Activated CD8-positive, alpha-beta T cell treated with anti-CD3 and anti-CD28 coated beads for 36 hours (primary cell): ENCODE measurements at places on chromosomes 11 and 22. TPM values are rescaled to one million over a fixed set of nuclear protein-coding genes. Genes with fewer than 3 reads are reported as not detected.

DNA sequence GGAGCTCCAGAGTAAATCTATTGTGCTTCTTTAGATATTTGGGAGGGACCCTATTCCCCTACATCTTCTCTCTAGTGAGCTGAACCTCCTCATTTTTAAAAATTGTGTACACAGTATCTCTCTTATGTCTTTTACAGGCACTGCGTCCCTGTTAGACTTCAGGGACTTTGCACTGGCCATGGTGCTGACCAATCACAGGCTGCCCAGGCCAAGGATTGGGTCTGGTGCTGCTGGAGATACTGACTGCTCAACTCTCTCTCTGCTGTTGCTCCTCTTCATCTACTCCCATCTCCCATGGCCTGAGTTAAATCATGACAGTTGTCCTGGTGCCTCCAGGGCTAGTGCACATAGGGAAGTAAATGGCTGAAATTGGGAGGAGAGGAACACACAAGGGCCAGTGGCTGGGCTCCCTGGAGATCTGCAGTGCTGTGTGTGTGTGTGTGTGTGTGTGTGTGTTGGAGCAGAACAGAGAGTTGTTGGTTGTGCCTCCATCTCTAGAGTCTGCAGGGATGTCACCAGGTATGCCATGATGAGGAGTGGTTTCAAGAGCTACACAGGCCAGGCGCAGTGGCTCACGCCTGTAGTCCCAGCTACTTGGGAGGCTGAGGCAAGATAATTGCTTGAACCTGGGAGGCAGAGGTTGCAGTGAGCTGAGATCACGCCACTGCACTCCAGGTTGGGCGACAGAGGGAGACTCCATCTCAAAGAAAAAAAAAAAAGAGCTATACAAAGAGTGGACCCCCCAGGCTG, 155.3 kb downstream of the ST3GAL4 start:
- H3K4me3 ChIP-seq, result no peak overlapping the region
- no peaks in the 10 kb centered on the region for H3K36me3 ChIP-seq
- peaks cover 8% of the 10 kb centered on the region for H3K27me3 ChIP-seq
- no peak overlapping the region for H3K27ac ChIP-seq
- no peaks in the 10 kb centered on the region for H3K4me1 ChIP-seq

DNA sequence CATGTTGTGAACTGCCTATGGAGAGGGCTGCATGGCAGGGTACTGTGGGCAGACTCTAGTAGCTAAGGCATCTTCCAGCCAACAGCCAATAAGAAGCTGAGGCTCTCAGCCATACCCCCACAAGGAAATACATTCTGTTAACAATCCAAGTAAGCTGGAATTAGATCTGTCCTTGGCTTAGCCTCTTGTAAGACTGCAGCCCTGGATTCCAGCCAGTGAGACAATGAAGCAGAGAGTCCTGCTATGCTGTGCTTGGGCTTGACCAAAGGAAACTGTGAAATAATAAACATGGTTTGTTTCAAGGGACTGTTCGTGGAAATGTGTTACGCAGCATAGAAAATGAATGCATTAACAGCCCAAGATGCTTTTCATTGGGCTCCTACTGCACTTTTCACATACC, 1097.4 kb upstream of the CCDC90B start:
- no peaks in the 10 kb centered on the region for H3K27me3 ChIP-seq
- no peak for DNase-seq
- no peaks in the 10 kb centered on the region for H3K4me1 ChIP-seq
- H3K27ac ChIP-seq, result no peak overlapping the region

DNA sequence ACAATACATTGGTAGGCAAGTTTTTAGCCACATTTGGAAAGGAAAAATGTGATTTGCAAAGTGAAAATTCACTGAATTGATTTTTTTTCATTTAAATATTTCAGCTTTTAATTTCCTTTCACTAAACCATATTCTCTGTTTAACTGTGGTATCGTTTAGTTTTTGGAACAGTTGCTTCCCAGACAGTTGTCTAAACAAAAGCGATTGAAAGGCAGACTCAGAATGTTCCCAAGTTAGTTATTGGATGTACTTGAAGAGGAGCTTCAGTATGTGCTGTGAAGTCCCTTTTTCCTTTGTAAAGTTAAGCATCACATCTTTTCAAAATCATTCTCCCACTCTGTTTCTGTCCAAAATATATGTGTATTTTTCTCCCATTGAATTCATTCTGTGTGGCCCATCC, 623.4 kb upstream of the LUZP2 start:
- no peak overlapping the region for H3K27ac ChIP-seq
- DNase-seq, result no peak
- no peaks in the 10 kb centered on the region for H3K4me1 ChIP-seq
- no peaks in the 10 kb centered on the region for H3K27me3 ChIP-seq
- H3K36me3 ChIP-seq, result no peaks in the 10 kb centered on the region

DNA sequence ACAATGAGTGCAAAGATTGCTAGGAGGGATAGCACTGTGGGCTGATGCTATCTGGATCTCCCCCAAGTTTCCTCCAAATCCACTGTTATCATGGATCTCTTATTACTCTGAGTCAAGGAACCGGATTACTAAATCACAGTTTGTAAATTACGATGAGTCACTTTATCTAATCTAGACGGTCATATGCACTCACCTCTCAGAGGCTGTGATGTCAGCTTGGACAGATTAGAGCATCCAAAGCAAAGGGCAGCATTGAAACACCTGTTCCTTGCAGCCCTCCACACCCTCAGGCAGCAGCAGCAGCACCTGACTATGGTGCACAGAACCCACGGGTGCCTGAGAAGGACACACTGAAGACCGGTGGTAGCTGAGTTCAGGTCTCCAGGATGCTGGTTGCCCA, 14.0 kb upstream of the POU2AF1 start:
- H3K27ac ChIP-seq, result no peak overlapping the region
- DNase-seq, result no peak
- H3K27me3 ChIP-seq, result peaks cover 4% of the 10 kb centered on the region
- no peaks in the 10 kb centered on the region for H3K36me3 ChIP-seq
- no peak overlapping the region for H3K4me3 ChIP-seq

- H3K27ac ChIP-seq, result no peak overlapping the region
- DNase-seq, result no peak
- H3K27me3 ChIP-seq, result no peaks in the 10 kb centered on the region
- no peaks in the 10 kb centered on the region for H3K4me1 ChIP-seq
- H3K4me3 ChIP-seq, result no peak overlapping the region
- H3K36me3 ChIP-seq, result peaks cover 6% of the 10 kb centered on the region
These were observed 7.1 kb downstream of the CHRNA10 start for GRCh38 chr11:3664032-3664630.

- DNase-seq, result no peak
- no peaks in the 10 kb centered on the region for H3K27me3 ChIP-seq
- H3K27ac ChIP-seq, result peak overlapping the region; percentile 30
These were observed 9.0 kb downstream of the ATG16L2 start for GRCh38 chr11:72823105-72823804.

DNA sequence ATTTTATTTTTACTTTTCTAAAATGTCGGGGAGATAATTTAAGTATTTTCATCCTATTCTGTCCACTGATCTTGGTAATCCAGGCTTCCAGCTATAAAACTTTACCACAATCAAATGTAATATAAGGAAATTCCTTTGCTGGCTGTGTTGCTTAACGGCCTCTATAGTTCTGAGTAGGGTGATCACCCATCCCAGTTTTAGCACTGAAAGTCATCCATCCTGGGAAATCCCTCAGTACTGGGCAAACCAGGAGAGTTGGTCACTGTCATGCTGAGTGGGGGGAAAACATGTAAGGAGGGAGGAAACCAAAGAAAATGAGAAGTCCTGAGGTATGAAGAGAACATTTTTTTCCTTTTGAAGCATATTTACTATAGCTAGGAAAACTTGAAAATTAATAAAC, 12.8 kb upstream of the BACE1-AS start:
- DNase-seq, result no peak
- H3K36me3 ChIP-seq, result peaks cover 13% of the 10 kb centered on the region
- H3K4me3 ChIP-seq, result no peak overlapping the region
- peaks cover 10% of the 10 kb centered on the region for H3K4me1 ChIP-seq
- no peaks in the 10 kb centered on the region for H3K27me3 ChIP-seq

Gene TRIM51
- total RNA-seq, result not detected

GRCh38 chr11:102864724-102865123, 10.1 kb downstream of the MMP12 start:
- H3K4me1 ChIP-seq, result no peaks in the 10 kb centered on the region
- no peak for DNase-seq
- no peaks in the 10 kb centered on the region for H3K36me3 ChIP-seq
- no peaks in the 10 kb centered on the region for H3K27me3 ChIP-seq

GRCh38 chr11:102110761-102111010, 439 bp downstream of the YAP1 start:
- H3K4me3 ChIP-seq, result no peak overlapping the region
- H3K27ac ChIP-seq, result no peak overlapping the region
- H3K27me3 ChIP-seq, result peaks cover 50% of the 10 kb centered on the region

Gene COPB1
- total RNA-seq, result 93.5 TPM
